Activated gamma-delta T cell treated with Interleukin-2 at 50 U/mL for 16 hours (primary cell): ENCODE measurements at places on chromosomes 13 and 19.

DNA sequence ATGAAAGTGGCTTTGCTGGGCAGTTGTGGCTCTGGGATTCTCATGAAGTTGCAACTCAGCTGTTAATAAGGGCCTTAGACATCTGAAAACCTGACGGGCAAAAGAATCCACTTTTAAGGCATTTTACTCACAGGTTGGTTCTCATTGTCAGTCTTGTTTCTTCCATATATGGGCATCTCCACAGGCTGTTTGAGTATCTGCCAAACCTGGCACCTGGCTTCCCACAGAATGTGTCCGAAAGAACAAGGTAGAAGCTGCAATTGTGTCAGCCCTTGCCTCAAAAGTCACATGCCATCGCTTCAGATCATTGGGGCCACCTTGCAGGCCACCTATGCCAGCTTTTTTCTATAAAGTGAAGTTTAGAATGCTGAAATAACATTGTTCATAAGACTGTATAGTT, 102.4 kb downstream of the KCTD12 start:
- no peak for DNase-seq

DNA sequence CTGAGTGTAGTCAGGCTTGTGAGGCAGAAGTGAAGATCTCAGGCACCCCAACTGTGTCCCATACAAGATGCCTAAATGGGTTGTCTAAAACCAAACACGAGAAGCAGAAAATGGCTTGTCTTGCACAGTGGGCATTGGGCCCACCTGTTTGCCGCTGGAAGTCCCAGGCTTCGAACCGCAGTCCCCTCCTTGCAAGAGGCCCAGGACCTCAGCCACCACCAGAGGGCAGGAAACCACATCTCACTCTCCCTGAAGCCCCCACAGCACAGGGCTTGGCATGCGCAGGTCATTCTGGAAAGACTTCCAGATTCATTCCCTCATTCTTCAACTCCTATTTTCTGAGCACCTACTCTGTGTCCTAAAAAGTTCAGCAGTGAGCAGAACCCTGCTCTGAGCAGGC, 973.7 kb downstream of the UQCRFS1 start:
- DNase-seq: no peak

- no peak for DNase-seq
These were observed 110.3 kb upstream of the ABCC4 start for GRCh38 chr13:95411428-95412040.

GRCh38 chr13:109955598-109955997, 169.2 kb upstream of the IRS2 start:
- no peak for DNase-seq

- no peak for DNase-seq
These were observed 59.9 kb upstream of the ZNF85 start for GRCh38 chr19:20863176-20863575.

DNA sequence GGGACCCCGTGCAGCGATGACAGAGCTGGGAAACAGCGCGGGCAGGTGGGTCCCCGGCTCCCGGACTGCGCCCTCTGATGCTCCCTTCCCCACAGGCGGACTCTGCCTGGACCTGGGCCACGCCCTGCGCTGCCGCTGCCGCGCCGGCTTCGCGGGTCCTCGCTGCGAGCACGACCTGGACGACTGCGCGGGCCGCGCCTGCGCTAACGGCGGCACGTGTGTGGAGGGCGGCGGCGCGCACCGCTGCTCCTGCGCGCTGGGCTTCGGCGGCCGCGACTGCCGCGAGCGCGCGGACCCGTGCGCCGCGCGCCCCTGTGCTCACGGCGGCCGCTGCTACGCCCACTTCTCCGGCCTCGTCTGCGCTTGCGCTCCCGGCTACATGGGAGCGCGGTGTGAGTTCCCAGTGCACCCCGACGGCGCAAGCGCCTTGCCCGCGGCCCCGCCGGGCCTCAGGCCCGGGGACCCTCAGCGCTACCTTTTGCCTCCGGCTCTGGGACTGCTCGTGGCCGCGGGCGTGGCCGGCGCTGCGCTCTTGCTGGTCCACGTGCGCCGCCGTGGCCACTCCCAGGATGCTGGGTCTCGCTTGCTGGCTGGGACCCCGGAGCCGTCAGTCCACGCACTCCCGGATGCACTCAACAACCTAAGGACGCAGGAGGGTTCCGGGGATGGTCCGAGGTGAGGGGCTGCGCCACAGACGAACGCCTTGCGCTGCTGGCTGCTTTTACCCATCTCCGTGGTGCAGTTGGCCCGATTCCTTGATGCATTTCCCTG, 7.8 kb upstream of the SELENOV start:
- no peak for DNase-seq

DNA sequence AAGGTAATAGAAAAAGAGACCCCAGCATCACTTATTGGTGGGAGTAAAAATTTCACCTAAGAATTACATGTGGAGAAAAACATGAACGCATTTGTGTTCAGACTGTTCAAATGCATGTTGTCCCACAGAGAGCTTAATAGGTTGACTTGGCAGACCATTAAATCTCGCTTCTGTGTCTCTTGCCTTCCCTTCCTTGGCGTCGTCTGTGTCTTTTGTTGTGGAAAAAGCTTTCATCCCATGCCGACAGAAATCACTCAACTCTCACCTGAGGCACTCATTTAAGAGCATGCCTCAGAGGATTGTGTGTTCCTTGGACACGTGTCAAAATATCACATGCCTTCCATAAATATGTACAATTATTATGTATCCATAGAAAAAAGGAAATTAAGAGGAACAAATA, 24.4 kb upstream of the CACNA1A start:
- DNase-seq: no peak

- no peak for DNase-seq
These were observed 36.6 kb downstream of the CEBPG start for GRCh38 chr19:33409906-33410685.

DNA sequence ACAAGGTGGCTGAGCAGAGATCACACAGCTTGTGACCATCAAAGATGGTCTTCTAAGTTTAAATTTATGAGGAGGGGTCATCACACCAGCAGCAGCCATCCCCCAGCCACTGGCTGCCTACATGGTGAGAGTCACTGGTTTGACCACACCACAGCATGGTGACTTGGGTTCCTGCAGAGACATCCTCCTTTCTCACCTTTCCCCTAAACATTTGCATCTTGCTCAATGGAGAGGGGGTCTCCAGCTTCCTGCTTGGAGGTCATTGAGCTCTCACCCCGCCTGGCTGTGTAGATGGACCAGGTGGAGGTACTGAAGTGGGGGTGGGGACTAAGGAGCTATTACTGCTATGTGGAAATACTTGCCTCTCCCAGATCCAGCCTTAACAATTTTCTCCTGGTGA, 247.6 kb upstream of the ARGLU1 start:
- DNase-seq: no peak

- no peak for DNase-seq
These were observed 159.3 kb downstream of the UGGT2 start for GRCh38 chr13:95893861-95894260.

DNA sequence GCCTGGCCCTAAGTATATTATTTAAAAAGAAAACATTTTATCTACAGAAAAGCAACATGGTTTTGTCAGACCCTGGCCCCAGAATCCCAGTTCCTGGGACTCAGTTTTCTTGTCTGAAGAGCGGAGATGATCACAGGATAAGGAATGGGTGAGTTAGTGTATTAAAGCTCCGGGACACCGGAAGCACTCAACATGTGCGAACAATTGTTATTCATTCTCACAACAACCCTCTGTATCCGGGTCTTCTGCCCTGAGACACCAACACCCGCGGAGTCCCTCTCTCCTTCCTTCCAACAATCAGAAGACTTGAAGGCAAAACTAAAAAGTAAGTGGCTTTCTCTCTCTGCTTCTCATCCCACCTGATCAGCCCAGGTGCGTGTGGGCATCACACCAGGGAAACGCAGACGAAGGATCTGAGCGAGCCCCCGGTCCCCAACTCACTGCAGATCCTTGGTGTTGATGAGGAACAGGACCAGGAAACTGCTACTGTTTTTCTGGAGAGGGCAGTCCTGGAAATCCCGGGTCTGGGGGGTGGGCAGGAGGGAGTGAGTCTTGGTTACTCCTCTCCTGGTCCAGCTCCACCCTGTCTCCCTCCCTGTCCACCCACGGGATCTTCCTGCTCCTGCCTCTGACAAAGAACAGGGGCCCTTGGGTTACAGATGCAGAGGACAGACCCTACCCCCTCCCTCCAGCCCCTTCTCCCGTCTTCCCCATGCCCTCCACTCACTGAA, 2.0 kb downstream of the GPR108 start:
- no peak for DNase-seq

DNA sequence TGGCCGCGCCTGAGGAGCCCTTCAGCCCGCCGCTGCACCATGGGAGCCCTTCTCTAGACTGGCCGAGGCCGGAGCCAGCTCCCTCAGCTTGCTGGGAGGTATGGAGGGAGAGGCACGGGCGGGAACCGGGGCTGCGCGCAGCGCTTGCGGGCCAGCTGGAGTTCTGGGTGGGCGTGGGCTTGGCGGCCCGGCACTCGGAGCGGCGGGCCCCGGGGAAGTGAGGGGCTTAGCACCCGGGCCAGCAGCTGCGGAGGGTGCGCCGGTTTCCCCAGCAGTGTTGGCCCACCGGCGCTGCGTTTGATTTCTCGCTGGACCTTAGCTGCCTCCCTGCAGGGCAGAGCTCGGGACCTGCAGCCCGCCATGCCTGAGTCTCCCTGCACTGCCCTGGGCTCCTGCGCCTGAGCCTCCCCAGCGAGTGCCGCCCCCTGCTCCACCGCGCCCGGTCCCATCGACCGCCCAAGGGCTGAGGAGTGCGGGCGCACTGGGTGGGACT, 1890.0 kb upstream of the PCDH20 start:
- DNase-seq: no peak

DNA sequence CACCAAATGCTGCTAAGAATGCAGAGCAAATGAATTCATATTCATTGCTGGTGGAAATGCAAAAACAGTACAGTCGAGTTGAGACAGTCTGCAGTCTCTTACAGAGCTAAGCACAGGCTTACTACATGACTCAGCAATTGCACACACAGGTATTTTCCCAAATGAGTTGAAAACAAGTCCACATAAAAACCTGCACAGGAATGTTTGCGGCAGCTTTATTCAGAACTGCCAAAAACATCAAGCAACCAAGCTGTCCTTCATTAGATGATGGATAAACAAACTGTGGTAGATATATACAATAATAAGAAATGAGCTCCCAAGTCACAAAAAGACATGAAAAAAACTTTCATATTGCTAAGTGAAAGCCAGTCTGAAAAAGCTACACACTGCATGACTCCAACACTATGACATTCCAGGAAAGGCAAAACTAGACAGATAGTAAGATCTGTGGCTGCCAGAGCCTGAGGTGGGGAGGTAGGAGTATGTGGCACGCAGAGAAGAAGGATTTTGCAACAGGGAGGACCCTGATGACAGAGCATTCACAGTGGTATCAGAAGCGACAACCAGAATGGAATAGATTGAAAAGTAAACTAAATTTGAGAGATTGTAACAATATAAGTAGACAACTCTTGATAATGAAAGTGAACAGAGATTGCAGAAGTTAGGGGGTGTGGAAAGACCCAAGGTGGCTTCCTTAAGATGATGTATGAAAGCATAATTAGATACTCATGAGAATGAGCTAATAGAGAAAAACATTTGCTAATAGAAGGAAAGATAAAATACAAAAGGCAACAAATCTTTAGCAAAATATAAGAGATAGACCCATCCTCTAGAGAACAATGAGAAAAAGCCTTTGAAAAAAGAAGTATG, 52.7 kb downstream of the TSC22D1 start:
- no peak for DNase-seq

- DNase-seq: peak; percentile 37
These were observed 22.4 kb upstream of the ARHGEF18 start for GRCh38 chr19:7326105-7326877.

- no peak for DNase-seq
These were observed 629.7 kb downstream of the LIG4 start for GRCh38 chr13:107585469-107586180.

GRCh38 chr19:35265126-35265899, 3.4 kb upstream of the USF2 start:
- no peak for DNase-seq

DNA sequence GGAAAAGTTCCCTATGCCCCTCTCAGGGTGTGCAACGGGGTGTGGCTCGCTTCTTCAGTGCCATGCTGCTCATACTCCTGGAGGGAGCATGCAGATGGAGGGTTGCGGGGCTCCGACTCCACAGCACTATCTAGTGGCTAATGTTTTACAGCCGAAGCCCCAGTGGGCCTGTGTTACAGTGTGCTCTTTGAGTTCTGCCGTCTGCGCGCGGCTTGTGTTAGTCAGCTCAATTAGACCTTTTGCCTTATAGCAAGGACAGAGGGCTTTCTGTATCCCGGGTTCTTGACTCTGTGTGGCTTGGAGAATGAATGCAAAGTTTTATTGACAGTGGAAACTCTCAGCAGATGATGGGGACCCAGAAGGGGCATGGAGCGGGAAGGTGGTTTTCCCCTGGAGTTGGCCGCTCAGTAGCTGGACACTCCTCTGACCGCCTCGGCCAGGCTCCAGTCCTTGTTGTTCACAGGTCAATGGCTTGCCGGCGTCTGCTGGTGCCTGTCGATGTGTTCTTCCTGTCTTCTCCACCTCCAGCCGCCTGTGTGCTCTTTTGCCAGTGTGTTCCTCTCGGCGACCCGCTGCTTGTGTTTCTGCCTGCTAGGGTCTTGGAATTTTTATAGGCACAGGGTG, 383.4 kb downstream of the LMO7 start:
- no peak for DNase-seq

GRCh38 chr19:41398598-41398997, 980 bp downstream of the BCKDHA start:
- no peak for DNase-seq

GRCh38 chr19:52993342-52994178, 20.2 kb upstream of the ERVV-1 start:
- DNase-seq: peak; percentile 74

GRCh38 chr13:27504128-27504867, 53.9 kb upstream of the MTIF3 start:
- no peak for DNase-seq
